A172 (cell line): ENCODE measurements at places on chromosomes 3 and 15. TPM values are rescaled to one million over a fixed set of nuclear protein-coding genes. Genes with fewer than 3 reads are reported as not detected.
A peak's percentile ranks its signal among the peaks of the same experiment; 100 is the strongest.

DNA sequence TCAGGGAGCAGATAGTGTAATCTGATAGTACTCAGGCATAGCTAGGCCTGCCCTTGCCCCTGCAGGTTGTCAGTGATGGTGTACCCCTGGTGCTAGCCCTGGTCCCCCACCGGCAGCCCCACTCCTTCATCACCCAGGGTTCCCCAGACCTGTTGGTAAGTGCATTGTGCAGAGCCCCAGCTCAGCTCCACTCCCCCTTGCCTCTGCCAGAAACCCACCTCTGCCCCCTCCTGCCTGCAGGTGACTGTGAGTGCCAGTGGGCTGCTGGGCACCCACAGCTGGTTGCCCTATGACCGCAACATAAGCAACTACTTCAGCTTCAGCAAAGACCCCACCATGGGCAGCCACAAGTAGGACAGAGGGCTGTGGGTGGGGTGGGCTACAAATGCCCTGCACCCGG lies 27.5 kb downstream of the NBEAL2 start:
- DNase-seq = no peak

The ANKRD34C gene
- not detected in 2 replicates for total RNA-seq

GRCh38 chr3:190809351-190809750 lies 53.1 kb downstream of the GMNC start:
- no peak for DNase-seq

DNA sequence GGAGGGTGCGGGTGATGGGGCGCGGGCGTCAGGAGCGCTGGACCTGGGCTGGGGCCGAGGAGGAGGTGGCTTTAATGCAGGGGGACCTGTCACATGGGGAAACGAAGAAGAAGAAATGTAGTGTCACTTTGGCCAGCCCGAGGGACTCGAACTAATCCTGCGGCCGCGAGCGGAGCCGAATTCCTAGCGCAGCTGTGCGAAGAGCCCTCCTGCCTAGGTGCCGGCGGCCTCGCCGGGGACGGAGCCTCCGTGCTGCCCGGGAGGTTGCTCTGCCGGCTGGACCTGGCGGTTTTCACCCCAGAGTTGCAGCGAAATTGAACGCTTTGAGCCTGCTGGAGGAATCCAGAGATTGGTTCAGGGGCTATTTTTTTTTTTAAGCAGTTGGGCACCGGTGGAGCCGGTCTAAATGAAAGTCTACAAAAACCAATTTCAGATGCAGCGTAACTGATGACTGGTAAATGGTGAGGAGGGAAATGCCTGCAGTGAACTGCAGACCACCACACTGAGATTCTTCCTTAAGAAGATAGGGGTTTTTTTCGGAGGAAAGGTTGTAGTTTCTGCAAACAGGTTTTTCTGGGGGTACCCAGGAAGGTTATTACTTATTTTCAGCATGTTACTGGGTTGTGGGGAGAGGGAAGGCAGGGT lies 662 bp downstream of the TMEM108 start:
- no peak for DNase-seq

The PRTG gene
- total RNA-seq = 3.6 and 8.7 TPM in 2 replicates

GRCh38 chr15:56537881-56538280 lies 72.9 kb upstream of the MNS1 start:
- DNase-seq = no peak

- no peak for DNase-seq
These were observed 238.5 kb upstream of the ROBO1 start for GRCh38 chr3:80006315-80006714.

DNA sequence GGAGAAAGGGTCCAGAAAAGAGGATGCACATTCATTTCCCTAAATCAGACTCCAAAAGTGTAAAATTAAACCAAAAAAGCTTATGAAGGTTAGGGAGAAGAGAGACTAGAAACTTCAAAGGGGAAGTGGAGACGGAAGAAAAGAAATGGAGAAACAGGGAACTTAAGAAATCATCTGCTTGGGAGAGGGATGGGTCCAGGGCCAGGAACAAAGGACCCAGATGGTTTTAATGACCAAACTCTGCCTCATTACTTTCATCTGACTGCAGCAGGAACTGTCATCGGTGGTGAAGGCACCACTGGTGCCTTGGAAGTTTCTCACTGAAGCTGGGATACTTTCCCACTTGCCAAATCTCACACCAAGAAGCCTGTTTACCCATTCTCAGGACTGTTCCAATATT lies 70.5 kb upstream of the SLC4A7 start:
- DNase-seq = no peak

The TMEM108 gene
- not detected in 2 replicates for total RNA-seq

DNA sequence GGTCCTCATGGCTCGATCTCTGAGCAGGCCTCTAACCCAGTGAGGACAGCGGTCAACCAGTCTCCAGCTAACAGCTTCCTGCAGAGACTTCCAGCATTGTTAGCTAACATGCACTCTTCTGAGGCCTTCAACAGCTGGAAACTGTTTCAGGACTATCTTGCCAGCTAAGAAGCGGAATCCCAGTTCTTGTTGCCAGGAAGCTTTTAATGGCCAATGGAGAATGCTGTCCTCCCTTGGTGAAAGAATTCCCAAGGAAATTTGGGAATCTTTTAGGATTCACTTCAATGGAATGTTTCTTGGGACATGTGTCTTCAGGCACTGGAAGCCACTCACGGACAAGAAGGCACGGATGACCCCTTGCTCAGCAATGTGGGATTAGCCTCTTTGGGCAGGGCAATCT lies 91.7 kb downstream of the CEMIP start:
- no peak for DNase-seq

DNA sequence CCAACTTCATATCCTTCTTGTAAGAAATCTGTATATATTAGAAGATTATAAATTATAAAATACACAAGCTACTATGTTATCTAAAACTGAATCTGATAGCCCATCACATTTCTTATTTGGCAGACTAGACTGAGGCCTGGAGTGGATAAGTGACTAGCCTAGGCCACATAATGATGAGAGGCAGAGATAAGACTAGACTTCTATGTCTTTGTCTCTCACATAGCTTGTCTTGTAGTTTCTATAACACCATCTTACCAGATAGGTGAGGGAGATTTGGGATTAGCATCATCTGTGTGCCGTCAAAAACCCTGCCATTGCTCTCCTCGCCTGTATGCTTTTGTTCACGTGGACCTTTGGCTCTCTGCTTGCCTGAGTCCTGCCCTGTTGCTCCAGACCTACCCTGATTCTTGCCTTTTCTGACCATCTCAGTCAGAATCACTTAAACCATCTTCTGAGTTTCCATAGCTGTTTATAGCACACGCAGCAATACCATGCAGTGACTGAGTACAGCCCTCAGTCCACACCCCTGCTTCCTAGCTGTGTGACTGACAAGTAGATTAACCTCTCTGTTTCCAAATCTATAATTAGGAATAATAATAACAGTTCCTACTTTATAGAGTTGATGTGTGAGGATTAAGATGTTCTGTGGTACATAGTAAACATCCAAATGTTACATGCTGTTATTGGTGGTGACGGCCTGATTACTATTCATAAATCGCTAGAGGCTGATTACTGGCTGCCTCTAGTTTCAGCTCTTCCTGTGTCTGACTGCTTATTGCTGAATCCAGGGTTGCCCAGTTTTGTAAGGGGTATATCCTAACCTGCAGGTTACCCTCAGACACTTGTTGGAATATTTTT lies 49.7 kb downstream of the PDE8A start:
- DNase-seq = no peak

The ITIH1 gene
- total RNA-seq = not detected in 2 replicates

- no peak for DNase-seq
These were observed 341.7 kb upstream of the UBE2E2 start for GRCh38 chr3:22861426-22861825.

DNA sequence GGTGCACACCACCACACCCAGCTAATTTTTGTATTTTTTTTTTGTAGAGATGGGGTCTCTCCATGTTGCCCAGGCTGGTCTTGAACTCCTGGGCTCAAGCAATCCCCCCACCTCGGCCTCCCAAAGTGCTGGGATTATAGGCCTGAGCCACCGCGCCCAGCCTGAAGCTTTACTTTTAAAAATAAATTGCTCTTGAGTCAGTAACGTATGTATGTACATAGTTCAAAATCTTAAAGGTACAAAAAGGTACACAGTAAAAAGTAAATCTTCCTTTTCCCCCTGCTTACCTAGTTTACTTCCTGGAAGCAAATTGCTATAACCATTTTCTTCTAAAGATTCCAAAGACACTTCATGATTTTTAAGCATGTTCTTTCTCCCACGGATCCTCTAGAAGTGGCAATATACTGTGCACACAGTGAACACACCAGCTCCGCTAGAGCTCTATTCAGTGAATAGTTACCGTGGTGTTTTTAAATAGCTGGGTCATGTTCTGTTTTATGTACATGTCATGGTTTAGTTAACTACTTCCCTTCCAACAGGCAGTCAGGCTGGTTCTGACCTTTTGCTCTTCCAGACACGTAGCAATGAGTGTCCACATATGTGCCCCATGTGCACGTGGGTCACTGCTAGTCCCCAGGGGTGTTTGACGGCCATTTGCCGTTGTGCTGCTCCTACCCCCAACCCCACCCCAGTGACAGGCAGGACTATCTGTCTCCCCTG lies 82.1 kb downstream of the EEFSEC start:
- no peak for DNase-seq

The TM4SF1 gene
- 154 and 177 TPM in 2 replicates for total RNA-seq

- no peak for DNase-seq
These were observed 225.4 kb upstream of the SOX2 start for GRCh38 chr3:181486141-181486885.

GRCh38 chr3:36907911-36908646 lies 36.8 kb downstream of the TRANK1 start:
- DNase-seq = peak; percentile 71

- peak; percentile 76 for DNase-seq
These were observed 75.0 kb downstream of the STARD9 start for GRCh38 chr15:42650208-42651066.
